Motor neuron (in vitro differentiated cells): ENCODE measurements at places on chromosomes 12 and 14. TPM values are rescaled to one million over a fixed set of nuclear protein-coding genes. Genes with fewer than 3 reads are reported as not detected.

Gene PLEKHD1
- total RNA-seq: 0.55 and 0.78 TPM in 2 replicates

Gene PAH
- 2.8 TPM in 1 of 2 replicates, not detected in the other for total RNA-seq

Gene AMN
- 0.31 and 0.32 TPM in 2 replicates for total RNA-seq

Gene SMIM41
- total RNA-seq: not detected in 2 replicates

Gene CAPS2
- 9.2 and 9.4 TPM in 2 replicates for total RNA-seq

Gene KRT80
- total RNA-seq: 0.19 and 0.35 TPM in 2 replicates
